ENCODE measurements at places on chromosomes 5 and 9. TPM values are rescaled to one million over a fixed set of nuclear protein-coding genes. Genes with fewer than 3 reads are reported as not detected.

The GGTA1 gene
- not detected for total RNA-seq

The TSSK1B gene
- not detected for total RNA-seq

The ZMYND19 gene
- 79.2 TPM for total RNA-seq

DNA sequence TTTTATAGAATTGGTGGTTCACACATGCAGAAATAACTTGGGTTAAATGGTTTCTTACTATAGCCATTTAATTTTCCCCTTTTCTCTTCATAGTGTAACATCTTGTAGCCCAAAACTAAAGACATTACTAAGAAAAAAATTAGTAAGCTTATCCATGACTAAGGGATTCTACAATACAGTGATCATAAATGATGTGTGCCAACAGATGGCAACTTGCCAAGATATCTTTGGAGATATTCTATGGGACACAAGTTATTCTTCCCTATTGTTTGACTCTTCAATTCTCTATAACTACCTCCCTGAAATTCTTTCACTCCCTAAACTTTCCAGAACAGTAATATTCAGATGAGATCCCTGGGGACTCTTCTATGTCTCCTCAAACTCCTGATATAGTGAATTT lies 580.6 kb downstream of the PTPRD start:
- H3K27me3 ChIP-seq = no peaks in the 10 kb centered on the region
- no peaks in the 10 kb centered on the region for H3K4me1 ChIP-seq
- no peak for DNase-seq
- H3K36me3 ChIP-seq = peaks cover 12% of the 10 kb centered on the region

- H3K27me3 ChIP-seq = no peaks in the 10 kb centered on the region
- H3K4me1 ChIP-seq = peaks cover 8% of the 10 kb centered on the region
- no peaks in the 10 kb centered on the region for H3K36me3 ChIP-seq
- H3K27ac ChIP-seq = no peak overlapping the region
- H3K4me3 ChIP-seq = no peak overlapping the region
- DNase-seq = no peak
Measured at GRCh38 chr9:78775696-78776295, 478.9 kb downstream of the PSAT1 start.

DNA sequence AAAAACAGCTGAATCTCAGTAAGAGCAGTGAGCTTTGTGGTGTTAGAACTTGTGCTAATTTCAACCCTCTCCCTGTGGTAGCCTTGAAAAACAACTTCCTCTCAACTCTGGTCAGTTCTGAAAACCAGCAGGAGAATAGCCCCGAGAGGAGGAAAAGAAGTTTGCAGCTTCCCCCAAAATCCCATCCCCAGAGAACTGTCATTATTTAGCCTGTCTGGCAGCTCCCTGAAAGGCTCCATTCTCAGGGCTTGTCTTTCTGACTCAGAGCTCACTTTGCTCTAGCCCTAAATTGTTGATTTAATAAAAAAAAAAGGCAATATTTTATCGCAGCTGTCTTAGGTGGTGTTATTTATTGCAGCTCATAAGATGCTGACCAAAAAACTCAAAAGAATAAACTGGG lies 11.4 kb upstream of the SLC45A2 start:
- H3K36me3 ChIP-seq = peaks cover 4% of the 10 kb centered on the region
- H3K4me1 ChIP-seq = no peaks in the 10 kb centered on the region
- no peak overlapping the region for H3K4me3 ChIP-seq
- no peak for DNase-seq
- H3K27ac ChIP-seq = no peak overlapping the region
- H3K27me3 ChIP-seq = no peaks in the 10 kb centered on the region

GRCh38 chr5:97797994-97798451 lies 615.0 kb upstream of the RIOK2 start:
- H3K36me3 ChIP-seq = no peaks in the 10 kb centered on the region
- H3K27me3 ChIP-seq = no peaks in the 10 kb centered on the region
- H3K4me1 ChIP-seq = no peaks in the 10 kb centered on the region
- no peak overlapping the region for H3K27ac ChIP-seq
- H3K4me3 ChIP-seq = no peak overlapping the region
- DNase-seq = no peak

DNA sequence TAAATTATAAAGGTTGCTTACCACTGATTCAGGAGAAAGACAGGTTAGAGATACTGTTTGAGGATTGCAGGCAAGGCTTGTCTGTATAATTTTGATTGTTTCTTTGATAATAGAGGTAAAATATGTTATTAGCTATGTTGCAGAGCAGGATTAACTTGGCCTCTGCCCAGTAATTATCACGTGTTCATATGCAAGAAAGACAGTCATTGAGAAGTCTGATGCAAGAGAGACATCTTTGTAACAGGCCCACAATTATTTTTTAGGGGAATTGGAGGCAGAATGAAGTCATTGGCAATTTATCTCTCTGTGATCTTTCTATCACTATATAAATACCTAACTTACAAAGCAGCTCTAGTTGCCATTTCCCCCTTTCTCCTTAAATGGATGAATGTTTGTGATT lies 46.0 kb downstream of the SLC44A1 start:
- H3K4me1 ChIP-seq = peaks cover 8% of the 10 kb centered on the region
- no peak overlapping the region for H3K27ac ChIP-seq
- no peaks in the 10 kb centered on the region for H3K27me3 ChIP-seq
- H3K36me3 ChIP-seq = no peaks in the 10 kb centered on the region
- H3K4me3 ChIP-seq = no peak overlapping the region

The SOX30 gene
- total RNA-seq = 0.13 TPM

- no peaks in the 10 kb centered on the region for H3K36me3 ChIP-seq
- no peaks in the 10 kb centered on the region for H3K27me3 ChIP-seq
- no peaks in the 10 kb centered on the region for H3K4me1 ChIP-seq
Measured at GRCh38 chr5:122126756-122127321, 2.5 kb upstream of the ZNF474 start.

All from H9 (cell line).